ENCODE measurements at places on chromosomes 4 and X.

GRCh38 chr4:139672732-139673131 lies 7.1 kb downstream of the MGST2 start:
- DNase-seq: no peak

DNA sequence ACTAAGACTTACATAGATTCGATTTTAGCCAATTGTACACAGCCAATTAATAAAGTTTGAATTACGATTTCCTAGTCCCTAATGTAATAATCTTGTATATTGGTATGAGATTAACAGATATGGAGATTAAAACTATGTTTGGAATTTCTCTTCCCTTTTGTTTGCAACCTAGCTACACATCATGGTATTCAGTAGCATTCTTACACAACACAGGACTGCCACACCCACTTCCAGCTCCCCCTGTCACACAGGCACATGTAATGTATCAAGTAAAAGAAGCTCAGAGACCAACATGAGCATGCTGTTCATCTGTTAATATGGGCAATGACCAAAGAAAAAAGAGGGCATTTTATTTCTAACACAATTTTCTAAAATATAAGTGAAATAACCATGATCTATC lies 12.8 kb downstream of the SLC6A14 start:
- no peak for DNase-seq

DNA sequence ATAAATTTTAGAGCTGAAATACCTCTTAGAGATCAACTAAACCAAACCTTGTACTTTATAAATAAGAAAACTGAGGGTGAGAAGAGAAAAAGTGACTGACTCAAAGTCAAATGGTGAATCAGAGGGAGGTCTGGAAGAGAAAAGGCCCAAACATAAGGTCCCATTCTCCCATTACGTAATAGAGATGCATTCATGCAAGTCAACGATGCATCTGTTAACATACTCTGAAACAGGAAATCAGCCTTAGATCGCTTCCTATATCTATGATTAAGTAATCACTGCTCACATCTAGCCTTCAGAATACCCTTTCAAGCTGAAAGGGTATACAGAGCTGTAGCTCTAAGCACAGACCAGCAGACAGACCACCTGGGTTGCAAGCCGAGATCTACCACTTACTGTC lies 6.5 kb downstream of the RNF150 start:
- DNase-seq: peak; percentile 58

- no peak for DNase-seq
These were observed 84.2 kb downstream of the NPNT start for GRCh38 chr4:105979506-105979905.

- DNase-seq: no peak
These were observed 168.8 kb upstream of the FAM47A start for GRCh38 chrX:34300871-34301270.

- no peak for DNase-seq
These were observed 68.3 kb downstream of the FMR1NB start for GRCh38 chrX:148049441-148049840.

GRCh38 chrX:55522596-55523276 lies 33.1 kb upstream of the USP51 start:
- no peak for DNase-seq

DNA sequence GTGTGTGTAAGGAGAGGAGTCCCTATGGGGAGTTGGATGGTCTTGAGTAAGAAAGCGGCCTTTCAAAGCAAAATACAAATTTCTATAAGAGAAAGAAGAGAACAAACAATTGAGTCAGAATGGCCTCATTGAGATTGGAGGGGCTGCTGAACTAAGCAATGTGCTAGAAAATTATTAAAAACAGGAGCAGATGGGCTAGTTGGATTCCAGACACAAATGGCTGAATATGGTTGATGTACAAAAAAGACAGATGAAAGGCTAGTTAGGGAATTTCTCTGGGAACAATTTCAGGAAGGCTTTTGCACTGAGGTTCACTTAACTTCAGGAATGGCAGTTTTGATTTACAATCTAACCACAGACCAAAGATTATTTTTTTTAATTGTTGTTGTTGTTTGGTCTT lies 1806.8 kb upstream of the TENM3 start:
- no peak for DNase-seq

DNA sequence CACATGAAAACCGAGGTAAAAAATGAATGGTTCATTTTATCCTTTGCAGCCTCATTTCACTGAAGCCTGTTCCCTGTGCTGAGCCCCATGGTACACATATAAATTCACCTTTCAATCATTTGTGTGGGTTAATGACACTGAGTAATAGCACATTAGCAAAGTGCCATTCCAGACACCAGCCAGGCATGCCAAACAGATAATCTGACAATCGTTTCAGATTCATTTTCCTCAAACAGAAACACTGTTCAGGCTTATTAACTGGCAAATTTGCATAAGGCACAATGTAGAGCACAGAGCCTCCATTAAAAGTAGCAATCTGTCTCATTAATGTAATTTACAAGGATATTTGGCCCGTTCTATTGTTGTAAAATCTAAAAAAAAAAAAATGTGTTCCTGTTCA lies 76.2 kb downstream of the UNC5C start:
- DNase-seq: no peak

- no peak for DNase-seq
These were observed 1584.3 kb downstream of the STIM2 start for GRCh38 chr4:28444886-28445496.

- DNase-seq: no peak
These were observed 22.7 kb upstream of the DRD5 start for GRCh38 chr4:9758641-9759317.

All from NCI-H446 treated with DMSO at 0.1 percent for 48 hours (cell line).